Cortex of kidney (tissue), 1 donor: ENCODE measurements at places on chromosomes 12 and 14.

- DNase-seq: no peak
Observed at GRCh38 chr14:87952307-87953094, 40.5 kb downstream of the GALC start.

DNA sequence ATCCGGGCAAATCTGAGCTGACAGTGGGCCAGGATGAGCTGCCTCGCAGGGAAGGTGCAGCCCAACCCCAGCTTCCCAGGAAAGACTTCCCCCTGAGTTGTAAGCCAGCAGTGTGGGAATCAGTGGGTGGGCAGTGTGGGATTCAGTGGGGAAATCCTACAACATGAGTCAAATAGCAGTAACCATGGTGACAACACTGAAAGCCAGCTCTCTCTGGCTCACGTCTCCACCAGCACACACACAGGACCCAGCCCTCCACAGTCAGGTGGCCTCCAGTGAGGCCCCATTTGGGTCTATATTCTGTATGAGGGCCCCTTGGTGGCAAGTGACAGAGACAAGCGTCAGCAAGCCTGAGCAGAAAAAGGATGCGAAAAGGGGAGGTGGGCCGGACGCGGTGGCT, 6.0 kb upstream of the LGALS3 start:
- DNase-seq: no peak

DNA sequence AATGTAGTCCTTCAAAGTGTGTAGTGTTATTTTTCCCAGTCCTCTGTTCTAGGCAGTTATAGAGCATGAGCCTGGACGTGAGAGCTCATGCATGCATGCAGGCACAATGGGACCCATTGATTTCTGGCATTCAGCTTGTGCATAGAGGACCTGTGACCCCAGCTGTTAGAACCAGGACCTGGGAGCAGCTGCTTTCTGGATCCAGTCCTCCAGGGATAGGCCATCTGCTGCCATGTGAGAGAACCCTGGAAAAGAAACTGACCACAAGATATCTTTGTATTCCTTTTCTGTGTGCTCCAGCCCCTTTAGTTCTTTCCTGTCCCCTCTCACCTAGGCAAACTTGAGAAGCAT, 76.9 kb downstream of the SUSD6 start:
- no peak for DNase-seq

GRCh38 chr14:54497224-54497623, 8.4 kb upstream of the GMFB start:
- DNase-seq: no peak

- no peak for DNase-seq
Observed at GRCh38 chr14:30283822-30284446, 275.0 kb upstream of the G2E3 start.

- DNase-seq: no peak
Observed at GRCh38 chr12:103690426-103690825, 103.4 kb downstream of the STAB2 start.

- no peak for DNase-seq
Observed at GRCh38 chr14:56386024-56386423, 193.6 kb upstream of the TMEM260 start.

- no peak for DNase-seq
Observed at GRCh38 chr12:51076236-51076930, 7.0 kb downstream of the CSRNP2 start.

DNA sequence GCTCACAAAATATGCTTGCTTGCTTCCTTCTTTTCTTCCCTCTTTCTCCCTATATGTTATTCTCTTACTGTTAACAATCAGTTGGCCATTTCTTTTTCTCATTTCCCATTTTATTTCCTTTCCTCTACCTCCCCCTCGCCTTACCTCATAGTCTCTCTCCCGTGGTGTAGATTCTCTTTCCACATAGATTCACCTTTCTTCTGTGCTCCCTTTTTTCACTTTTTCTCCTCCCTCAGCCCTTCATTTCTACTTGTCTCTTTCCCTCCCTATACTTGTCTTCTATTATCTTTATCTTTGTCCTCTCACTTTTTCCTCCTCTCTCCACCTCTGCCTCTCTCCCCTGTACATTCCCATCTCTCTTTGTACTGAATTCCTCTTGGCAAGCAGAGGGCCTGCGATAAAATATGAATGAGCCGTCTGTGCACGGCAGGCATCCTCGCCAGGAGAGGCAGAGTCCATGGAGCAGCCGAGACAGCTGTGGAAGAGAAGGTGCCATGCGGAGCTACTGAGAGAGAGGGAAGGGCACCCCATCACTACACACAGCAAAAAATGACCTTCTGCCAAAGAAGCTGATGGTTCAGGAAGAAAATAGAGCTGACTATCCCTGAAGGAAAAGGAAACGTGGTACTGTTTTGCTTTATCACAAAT, 12.1 kb downstream of the C14orf93 start:
- no peak for DNase-seq

- DNase-seq: no peak
Observed at GRCh38 chr12:39125566-39125965, 220.2 kb upstream of the CPNE8 start.

DNA sequence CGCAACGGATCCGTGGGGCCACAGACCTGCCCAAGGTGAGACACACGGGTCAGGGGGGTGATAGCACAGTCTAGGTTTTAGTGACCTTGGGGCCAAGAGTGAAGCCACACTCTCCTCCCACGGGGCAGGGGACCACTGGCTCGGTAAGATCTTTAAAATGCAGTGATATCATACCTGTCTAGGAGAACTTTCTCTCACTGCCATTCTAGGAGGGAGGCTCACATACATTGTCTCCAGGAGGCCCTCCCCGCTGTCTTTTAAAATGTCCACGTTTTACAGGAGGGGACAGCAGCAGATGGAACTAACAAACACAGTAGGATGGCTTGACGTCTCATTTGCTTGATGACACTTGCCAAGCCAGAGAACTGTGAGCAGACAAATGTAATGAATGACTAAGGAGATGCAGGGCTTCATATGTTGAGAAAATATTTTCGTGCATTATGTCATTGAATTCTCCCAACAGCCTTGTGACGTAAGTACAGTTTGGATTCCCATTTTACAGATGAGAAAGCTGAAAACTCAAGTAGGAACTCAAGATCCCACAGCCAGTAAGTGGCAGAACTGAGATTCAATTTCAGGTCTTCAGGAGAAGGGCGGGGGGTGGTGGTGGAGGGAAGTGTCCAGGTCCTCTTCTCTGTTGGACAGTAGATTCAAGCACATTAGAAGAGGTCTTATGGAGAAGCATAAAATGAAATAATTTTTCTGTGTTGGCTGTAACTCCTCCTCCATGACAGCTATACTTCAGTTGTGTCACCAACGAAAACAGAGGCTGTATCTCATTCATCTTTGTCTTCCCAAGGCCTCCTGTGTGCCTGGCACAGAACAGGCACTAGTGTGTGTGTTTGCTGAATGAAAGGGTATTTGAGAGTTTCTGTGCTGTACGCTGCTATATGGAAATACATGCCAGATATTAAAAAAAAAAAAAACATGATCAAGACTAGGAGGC, 2.1 kb downstream of the VASH1 start:
- no peak for DNase-seq

GRCh38 chr14:99137001-99137700, 134.8 kb downstream of the BCL11B start:
- DNase-seq: no peak

DNA sequence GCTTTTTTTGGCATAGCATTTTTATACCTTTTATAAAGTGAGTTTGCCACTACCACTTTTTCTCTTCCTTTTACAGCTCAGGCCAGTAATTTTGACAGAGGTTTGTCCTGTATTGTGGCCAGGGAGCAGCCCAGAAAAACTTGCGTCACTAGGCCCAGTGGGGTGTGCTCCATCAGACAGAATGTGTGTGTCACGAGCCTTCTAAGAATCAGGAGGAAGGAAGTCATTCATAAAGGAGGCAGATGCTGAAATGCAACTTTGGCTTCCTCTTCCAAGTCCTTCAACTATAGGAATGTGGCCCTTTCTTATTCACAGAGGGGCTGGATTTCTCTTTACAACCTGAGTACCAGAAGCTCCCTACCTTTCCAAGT, 10.1 kb upstream of the RAB35 start:
- no peak for DNase-seq

DNA sequence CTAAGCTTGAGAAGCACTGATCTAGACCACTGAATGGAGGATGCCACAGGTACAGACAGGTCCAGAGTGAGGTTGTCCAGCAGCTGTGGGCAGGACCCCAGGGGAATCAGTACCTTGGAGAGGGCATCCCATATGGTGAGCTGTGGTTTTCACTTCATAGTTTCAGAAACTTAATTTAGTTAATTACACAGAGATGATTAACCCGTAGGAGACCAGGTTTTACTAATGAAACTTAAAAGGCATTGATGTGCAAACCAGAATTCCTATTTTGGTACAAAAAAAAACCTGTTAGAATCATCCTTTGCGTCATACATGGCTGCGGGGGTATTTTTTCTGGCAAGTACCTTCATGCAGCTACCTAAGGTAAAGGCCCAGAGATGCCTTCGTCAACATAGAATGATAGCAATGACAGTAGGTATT, 159.3 kb downstream of the DACT1 start:
- DNase-seq: no peak

- no peak for DNase-seq
Observed at GRCh38 chr12:77751939-77752338, 78.8 kb upstream of the NAV3 start.

DNA sequence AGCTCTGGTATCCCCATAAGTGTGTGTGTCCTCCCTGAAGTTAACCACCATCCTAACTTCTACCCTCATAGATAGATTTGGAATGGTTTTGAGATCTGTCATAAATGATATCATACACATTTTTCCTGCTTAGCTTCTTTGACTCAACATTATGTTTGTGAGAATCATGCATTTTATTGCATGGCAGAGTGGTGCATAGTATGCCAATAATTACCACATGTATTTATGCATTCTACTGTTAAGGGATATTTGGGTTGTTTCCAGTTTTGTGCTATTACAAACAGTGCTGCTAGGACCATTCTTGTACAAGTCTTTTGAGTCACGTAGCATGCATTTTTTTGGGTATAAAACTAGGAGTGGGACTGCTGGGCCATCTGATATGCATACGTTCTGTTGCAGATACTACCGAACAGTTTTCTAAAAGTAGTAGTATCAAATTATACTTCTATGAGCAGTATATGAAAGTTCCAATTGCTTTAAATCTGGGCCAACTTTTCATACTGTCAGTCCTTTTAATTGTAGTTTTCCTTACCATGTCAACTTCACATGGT, 13.4 kb downstream of the GRIP1 start:
- no peak for DNase-seq

GRCh38 chr14:102662636-102663430, 70.4 kb downstream of the RCOR1 start:
- no peak for DNase-seq

DNA sequence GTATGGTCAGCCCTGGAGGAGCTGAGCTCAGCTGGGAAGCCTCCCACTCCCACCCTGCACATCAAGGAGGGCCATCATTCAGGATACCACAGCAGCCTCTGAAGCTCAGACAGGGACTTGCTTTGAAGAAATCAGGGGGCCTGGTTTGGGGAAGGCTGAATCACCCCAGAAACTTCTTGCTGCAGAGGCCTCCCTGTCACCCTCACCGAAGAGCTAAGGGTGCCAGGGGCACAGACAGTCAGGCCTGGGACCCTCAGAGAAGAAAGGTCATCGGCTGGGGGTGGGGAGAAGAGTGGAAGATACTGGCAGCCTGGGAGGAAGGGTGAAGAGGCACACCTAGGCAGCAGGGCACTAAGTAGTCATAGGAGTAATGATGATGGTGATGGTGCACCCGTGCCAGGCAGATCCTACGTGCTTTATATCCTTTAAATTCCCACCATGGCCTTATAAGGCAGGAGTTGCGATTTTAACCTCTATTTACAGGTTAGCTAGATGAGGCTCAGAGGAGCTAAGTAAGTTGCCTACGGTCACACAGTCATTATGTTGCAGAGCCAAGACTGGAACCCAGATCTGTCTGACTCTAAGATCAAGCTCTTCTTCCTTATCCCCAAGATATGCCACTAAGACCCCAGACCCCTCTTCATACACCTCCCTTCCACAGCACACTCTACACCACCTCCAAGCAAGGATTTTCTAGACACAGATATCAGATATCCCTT, 28.5 kb upstream of the PNMA1 start:
- DNase-seq: no peak

- DNase-seq: no peak
Observed at GRCh38 chr12:53558631-53559030, 51.3 kb upstream of the NPFF start.

GRCh38 chr14:103279142-103280025, 54.7 kb upstream of the EIF5 start:
- DNase-seq: no peak

DNA sequence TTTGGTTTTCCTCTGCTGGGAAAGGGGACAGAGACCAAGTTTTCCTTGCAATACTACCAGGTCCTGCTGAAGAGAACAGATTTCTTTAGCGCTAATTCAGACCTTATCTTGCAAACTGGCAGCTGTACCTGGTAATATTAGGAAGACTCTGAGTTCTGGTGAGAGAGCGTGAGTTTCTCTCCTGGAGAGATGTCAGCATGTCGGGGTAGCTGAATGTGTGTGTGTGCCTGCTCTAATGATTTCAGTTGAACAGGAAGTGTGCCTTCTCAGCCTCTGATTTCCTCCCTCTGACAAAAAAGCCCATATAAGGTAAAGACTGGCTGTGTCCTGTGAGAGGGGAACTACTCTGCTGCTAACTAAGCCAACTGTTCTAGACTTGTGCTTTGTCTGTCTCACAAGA, 10.3 kb upstream of the ERP27 start:
- DNase-seq: no peak

- no peak for DNase-seq
Observed at GRCh38 chr14:23432102-23432925, 3.1 kb downstream of the MYH7 start.

GRCh38 chr12:97645726-97646125, 183.1 kb downstream of the RMST start:
- no peak for DNase-seq

DNA sequence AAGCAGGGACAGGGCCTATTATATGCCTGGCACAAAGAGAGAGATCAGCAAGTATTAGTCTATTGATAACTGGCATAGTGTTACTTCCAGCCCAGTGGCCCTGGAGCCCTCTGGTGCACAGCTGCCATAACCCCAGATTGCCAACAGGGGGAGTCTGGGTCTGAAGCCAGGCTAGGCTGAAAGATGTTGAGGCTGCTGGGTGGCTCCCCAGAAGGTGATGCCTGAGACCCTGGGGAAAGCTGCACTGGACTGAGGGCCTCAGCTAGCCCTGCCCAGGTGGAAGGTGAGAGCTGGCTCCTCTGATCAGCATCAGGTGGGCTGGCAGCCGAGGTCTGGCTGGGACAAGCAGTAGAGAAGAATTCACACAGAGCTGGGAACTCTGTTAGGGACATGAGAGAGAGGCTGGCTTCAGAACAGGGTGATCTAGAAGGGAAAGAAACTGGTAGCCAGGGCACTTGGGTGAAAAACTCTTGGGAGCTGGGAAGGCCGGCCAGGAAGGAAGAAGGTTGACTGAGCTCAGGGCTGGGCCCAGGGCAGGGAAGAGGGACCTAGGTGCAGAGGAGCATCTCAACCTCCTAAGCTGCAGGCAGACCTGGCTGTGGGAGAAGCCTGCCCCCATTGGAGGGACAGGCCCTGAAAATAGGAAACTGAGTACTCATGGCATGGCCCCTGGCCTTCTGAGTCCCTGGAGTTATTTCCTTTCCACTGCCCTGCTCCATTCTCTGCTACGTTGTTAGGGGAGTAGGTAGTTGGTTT, 3.9 kb downstream of the GZMH start:
- no peak for DNase-seq
